ENCODE measurements at places on chromosomes 3 and 15.

DNA sequence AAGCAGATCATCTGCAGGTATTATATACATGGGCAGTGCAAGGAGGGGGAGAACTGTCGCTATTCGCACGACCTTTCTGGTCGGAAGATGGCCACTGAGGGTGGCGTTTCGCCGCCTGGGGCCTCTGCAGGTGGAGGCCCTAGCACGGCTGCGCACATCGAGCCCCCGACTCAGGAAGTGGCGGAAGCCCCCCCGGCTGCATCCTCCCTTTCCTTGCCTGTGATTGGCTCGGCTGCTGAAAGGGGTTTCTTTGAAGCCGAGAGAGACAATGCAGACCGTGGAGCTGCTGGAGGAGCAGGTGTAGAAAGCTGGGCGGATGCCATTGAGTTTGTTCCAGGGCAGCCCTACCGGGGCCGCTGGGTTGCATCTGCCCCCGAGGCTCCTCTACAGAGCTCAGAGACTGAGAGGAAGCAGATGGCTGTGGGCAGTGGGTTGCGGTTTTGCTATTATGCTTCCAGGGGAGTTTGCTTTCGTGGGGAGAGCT, 639 bp downstream of the MKRN3 start:
- DNase-seq: peak; percentile 38

GRCh38 chr3:10322352-10322710, 1.4 kb upstream of the SEC13 start:
- DNase-seq: no peak

DNA sequence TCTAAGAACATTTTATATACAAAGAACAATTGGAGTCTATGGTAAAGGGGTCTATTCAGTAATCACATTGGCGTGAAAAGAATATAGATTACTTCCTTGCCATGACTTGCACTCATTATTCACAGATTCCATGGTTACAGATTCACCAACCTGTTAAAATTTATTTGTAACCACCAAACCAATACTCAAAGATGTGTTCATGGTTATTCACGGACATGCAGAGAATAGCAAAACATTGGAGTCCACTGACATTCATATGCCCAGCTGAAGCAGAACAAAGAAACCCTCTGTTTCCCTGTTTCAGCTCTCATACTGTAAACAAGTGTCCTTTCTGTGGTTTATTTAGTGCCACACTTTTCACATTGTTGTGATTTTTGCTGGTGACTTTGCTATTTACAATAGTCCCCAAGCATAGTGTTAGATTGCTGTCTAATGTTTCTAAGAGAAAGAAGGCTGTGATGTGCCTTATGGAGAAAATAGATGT, 185.8 kb upstream of the TTC14 start:
- no peak for DNase-seq

- DNase-seq: no peak
These were observed 48.2 kb upstream of the FNDC3B start for GRCh38 chr3:171991166-171991565.

GRCh38 chr3:105944721-105945120, 75.9 kb upstream of the CBLB start:
- no peak for DNase-seq

- no peak for DNase-seq
These were observed 24.6 kb downstream of the COMMD2 start for GRCh38 chr3:149727656-149728055.

Measured in activated T-cell treated with anti-CD3 and anti-CD28 coated beads, Interleukin-2, amount 50 U/mL, for 24 hours (primary cell).